Fibroblast of skin of left biceps (primary cell): ENCODE measurements at places on chromosomes 5 and 9.

- no peak for DNase-seq
Observed at GRCh38 chr9:98886691-98887229, 56.9 kb upstream of the COL15A1 start.

DNA sequence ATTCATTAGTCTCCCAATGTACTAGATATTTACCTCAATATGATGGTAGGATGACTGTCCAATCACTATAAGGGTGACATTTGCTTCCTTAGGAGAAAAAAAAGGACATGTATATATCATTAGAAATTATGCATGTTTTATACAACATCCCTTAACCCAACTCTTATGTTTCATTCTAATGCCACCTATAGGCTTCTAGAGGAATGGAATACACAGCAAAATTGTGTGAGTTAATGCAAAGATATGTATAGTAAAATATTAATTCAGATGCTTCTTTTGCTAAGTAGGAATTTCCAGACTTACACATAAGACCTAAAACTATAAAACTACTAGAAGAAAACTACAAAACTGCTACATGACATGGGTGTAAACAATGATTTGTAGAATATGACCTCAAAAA lies 3.5 kb downstream of the PRXL2C start:
- no peak for DNase-seq

GRCh38 chr5:180600554-180601041 lies 9.3 kb upstream of the SCGB3A1 start:
- no peak for DNase-seq

DNA sequence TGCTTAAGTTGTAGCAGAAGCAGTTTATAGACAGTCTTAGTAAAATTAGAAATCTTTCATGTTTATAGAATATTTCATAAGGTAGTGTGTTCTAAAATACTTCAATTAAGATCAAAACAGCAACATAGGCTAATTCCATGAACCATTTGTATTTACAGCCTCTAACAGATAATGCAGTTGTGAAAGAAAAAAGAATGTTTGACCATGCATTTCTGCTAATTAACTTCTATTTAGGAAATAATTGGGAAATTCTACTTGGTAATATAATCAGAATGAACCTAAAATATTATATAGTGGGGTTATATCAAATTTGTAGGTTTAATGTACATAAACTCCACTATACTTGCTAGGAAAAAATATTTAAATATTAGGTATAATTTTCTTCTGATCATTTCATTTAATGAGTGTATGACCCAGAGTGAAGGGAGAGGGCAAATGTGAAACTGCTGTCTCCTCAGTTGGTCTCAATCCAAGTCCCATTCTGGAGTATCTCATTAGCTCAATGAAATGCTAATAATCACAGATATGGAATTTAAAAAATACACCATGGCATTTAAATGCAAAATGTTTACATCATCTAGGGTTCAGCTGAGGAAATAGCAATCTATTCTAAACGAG lies 34.9 kb downstream of the ALDH1A1 start:
- DNase-seq = no peak

DNA sequence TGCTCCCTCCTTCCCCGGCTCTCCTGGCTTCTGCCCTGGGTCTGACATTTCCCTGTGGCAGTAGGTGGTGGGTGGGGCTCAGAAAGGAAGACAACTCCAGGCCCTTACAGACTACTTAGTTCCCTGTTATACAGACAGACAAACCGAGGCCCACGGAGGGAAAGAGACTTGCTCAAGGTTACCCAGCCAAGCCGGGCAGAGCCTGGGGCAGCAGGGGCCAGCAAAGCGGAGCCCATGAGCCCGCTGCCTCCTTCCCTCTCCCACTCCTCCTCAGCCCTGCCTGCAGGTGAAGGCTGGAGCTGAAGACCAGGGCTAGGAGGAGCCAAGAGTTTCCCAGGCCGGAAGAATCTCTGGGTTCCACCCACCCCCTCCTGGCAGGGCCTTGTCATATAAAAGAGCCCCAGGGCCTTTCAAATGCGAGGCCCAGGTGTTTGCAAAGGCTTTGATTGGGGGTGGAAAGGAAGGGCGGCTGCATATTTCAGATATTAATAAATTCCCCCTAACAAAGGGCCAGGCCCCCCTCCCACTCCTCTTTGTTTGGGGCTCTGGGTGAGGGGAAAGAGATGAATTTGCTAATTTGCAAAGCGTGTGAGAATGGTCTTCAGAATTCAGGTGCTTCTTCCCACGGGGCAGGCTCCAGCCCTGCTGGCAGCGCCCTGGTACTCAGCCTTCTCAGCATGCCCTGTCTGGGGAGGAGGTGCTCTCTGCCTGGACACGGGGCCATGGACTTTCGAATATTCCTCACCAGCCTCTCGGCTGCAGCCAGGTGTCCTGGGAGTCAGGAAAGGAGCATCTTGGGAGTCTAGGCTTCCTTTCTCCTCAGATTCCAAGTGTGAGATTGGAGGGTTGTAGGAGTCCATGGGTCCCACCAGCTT lies 21.5 kb downstream of the SLC6A7 start:
- DNase-seq = no peak

DNA sequence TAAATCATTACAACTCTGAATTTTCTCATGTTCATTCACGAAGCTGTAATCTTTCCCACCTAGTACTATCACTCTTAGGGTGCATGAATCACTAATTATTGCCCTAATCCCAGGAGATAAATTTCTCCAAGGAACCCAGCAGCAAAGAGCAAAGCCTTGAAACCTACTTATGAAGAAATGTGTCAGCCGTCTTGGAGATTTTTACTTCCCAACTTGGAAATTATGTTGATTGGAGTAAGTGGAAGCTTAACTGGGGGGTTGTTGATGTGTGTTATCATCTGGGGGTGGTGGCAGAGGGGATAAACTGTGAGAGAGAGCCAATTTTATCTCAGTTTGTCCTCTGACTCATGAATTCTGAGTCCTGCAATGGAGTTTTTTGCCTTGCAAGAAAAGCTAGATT lies 440.5 kb upstream of the WWC1 start:
- no peak for DNase-seq

DNA sequence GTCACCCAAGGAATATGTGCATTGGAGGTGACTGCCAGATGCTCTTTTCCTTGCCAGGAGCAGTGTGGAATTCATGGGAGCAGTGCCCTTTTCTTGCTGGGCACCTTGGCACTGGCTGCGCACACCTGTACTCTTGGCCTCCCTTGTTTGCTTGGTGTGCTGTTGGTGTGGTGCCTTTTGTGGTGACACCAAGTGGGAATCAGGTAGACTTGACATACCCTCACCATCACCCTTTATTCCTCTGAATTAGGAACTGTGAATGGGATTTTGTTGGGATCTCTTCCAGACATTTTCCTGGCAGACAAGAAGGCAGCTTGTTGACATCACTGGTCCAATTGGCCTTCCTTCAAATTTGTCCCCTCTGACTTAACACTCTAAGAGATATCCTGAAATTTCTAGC lies 82.3 kb downstream of the RAI14 start:
- DNase-seq = no peak

- no peak for DNase-seq
Observed at GRCh38 chr5:106136061-106136460, 1534.7 kb downstream of the EFNA5 start.

DNA sequence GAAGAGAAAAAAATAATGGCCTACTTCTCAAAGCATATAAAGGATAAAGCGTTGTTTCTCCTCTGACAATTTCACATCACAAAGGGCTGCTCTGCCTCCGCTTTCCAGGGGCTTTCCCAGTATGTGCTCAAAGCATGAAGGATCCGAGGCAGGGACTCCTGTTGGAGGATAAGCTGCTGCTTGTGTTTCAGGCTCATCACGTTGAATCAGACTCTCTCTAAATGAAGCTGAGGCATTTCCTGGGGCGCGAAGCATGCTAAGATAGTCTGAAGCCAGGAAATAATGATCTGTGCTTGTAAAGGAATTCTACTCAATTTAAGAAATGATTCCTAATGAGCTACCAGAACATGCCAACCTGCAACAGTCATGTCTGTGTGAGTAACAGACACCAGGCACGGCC lies 97.5 kb downstream of the MARCHF11 start:
- DNase-seq = no peak

DNA sequence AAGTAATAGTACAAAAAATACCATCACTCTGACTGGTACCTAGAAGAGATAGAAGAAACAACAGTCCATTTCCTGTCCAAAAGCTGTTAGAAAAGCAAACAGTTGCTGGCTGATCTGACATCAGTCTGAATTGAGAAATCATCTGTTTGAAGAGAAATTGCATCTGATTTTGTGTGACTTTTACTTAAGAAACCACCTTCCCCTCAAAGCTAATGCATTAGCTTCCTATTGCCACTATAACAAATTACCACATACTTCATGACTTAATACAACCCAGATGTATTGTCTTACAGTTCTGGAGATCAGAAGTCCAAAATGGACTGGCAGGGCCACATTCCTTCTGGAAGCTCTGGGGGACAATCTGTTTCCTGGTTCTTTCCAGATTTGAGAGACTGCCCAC lies 385.9 kb upstream of the TLE4 start:
- no peak for DNase-seq

DNA sequence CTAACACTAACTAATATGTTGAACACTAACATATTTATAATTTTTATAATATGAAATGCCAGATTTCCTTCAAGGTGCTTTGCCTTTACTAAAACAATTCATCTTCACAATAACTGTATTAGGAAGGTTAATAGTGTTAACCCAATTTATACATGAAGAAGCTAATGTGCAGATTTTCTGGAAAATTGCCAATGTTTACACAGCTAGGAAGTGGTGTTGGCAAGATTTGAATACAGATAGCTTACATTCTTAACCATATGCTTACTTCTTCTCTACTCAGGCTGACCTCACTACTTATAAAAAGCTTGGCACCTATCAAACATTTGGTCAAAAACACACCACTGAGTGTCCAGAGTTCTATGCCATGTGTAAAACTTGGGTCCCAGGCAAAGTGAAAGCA lies 445.4 kb upstream of the ITGA1 start:
- no peak for DNase-seq

- no peak for DNase-seq
Observed at GRCh38 chr9:101352892-101353463, 31.8 kb downstream of the BAAT start.

- no peak for DNase-seq
Observed at GRCh38 chr5:98777295-98777694, 3.8 kb downstream of the RGMB start.

DNA sequence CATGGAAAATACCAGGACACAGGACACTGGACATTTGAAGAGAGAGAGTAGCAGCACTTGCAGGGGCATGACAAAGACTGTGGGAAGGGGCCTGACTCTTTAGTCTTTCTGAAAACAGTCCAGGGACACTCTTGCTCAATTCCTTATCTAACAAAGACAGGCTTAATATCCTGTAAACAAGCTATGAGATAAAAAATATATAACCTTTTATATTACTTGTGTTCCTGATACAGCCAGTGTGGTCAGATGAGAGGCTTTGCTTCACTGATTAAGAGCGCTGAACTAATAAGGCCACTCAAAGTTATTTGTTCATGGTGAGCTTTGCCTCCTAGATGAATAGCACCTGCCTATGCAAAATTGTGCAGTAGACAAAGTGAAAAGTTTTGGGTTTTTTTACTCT lies 518.7 kb downstream of the LRRC70 start:
- no peak for DNase-seq

DNA sequence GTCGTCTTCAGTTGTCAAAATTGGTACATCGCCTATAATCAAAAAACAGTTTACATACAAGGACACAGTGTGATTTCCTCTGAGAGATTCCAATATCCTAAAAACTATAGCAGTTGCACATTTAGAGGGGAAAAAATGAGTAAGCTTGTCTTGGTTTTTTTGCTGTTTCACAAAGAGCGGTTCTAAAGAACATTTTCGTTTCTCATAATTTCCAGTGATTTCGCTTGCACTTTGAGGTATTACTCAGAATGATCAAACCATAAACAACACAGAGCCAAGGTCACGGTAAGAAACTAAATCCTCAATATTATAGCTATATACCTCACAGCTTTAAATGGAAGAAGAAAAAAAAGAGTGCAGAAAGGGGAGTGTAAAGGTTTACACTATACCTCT lies 861 bp downstream of the MTX3 start:
- no peak for DNase-seq

- DNase-seq = no peak
Observed at GRCh38 chr9:72473474-72474261, 47.7 kb upstream of the TMC1 start.

- peak; percentile 85 for DNase-seq
Observed at GRCh38 chr9:87119328-87119881, 172.1 kb upstream of the GAS1 start.

DNA sequence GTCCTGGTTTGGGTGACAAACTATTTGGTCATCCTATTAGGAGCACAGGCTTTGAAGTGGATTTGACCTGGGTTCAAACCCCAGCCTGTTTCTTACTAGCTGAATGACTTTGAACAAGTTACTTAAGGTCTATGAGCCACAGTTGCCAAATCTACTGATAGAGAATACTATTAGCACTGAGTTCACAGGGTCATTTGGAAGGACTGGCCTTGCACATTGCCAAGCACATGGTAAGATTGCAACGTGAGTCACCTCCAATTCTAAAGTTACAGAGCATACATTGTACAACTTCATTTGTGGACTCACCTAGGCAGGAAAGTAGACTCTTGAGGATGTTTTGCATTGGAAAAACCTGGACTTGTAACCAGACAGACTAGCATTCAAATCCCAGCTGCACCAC lies 38.9 kb downstream of the MFAP3 start:
- no peak for DNase-seq

- DNase-seq = no peak
Observed at GRCh38 chr9:104361207-104361606, 142.9 kb upstream of the OR13F1 start.

GRCh38 chr5:178895615-178896571 lies at the start of gene ZFP2:
TSS of gene ZFP2 (plus strand) at chr5:178895913. CDS start at chr5:178931314, 35,401 bp downstream.
- DNase-seq = peak; percentile 4

DNA sequence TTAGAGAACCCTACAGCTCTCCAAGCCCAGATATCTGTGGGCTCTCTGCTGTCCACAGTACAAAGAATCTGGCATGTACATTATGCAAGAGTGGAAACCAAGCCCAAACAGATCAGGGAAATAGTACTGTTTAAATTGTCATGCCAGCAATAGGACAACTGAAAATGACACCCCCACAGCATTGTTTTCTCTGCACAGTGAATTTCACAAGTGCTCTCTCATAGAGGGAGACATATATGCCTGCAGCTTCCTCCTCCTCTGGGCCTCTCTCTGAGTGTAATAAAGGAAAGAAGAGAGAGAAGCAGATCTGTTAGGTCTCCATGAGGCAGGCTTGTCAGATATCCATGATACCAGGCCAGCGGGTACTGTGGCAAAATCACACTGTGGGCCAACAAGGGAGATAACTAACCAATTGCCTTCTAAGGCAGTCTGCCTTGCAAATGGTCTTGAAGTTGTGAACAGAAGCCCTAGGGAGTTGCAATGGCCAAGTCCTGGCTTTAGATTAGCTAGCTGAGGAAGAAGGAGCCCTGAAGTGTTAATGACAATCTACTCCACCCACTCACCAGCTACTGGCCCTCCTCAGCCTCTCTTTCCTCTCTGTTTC lies 54.4 kb upstream of the JMY start:
- DNase-seq = no peak

- DNase-seq = no peak
Observed at GRCh38 chr9:3434594-3434993, 91.2 kb downstream of the RFX3 start.

DNA sequence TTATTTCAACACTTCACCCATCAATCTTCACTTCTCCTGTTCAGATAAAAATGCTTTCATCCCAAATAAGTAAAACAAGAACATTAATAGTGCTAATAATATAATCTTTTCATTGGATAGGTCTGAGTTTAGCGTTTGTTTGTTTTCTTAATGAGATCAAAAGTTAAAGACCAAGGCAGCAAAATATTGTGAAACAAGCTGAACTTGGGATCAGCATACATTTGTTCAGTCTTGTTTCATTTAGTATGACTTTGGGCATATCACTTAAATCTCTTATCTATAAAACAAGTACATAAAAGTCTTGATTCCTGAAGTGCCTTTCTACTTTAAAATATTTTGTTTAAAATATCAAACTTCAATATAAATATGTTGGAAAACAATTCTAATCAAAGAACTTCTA lies 13.4 kb upstream of the SNX24 start:
- DNase-seq = no peak
